Stimulated activated CD8-positive, alpha-beta memory T cell treated with anti-CD3 and anti-CD28 coated beads, Interleukin-7, amount 100 ng/mL, for 1 hour (primary cell): ENCODE measurements at places on chromosomes 2 and 18.

DNA sequence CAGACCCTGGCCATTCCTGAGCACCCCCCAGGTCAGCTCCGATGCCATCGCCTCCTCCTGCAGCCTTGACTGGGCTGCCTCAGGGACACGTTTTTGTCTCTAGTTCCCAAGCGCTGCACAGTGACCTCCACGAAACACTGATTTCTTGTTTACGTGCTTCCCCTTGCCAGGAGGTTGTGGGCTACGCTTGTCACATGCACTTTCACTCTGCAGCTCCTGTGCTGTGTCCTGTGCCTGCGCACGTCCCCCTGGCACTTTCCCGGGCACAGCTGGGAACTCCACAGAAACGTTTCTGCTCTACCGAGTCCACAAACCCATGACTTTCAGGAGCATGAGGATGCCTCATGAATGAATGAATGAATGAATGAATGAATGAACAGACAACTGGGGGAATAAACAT lies 160.6 kb downstream of the LAMA1 start:
- no peak for DNase-seq

DNA sequence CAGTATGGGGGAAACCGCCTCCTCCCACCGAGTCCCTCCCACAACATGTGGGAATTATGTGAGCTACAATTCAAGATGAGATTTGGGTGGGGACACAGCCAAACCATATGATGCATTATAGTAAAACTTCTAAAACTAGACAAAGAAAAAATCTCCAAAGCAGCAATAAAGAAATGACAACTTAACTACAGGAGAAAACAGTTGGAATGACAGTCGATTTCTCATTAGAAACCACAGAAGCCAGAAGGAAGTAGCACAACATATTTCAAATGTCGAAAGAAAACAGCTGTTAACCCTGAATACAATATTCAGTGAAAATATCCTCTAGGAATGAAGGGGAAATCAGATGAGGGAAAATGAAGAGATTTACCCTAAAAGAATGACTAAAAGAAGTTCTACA lies 53.5 kb upstream of the TCF4 start:
- no peak for DNase-seq

DNA sequence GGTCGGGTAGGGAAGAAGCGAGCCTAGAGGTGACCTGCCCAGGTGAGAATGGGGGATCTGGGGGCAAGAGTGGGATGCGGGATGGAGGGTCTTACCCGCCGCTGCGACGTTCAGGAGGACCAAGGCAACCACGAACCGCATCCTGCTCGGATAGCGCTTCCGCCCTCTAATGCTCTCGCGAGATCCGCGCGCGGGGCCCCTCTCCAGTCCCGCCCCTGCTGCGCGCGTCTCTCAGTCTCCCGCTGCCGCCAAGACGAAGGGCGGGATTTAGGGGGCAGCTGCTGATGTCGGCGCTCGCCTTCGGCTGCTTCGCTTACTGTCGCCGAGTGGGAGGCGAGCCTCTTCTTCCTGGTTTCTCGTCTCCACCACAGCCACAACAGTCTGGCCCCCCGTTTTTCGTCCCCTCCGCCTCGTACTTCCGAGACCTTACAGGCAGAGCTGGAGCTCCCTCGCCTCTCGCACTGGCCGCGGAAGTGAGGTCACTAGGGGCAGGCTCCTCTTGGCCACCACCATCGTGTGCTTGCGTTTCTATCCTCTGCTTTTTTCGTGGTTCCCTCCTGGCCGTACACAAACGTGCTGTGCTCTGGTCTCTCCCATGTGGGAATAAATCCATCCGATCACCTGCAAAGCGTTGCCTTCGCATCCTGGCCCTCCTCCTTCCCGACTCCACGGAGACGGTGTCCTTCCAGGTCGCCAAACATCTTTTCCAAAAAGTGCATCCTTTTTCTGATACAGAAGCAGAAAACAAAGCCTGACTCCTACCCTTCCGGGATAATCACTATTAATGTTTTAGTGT lies at the start of gene TGOLN2:
Gene TGOLN2 (minus strand): TSS at position 168 of the 796 bp plus-strand sequence. CDS start 27 bp downstream, at position 141.
- peak; percentile 85 for DNase-seq

- DNase-seq, result no peak
Measured at GRCh38 chr2:46278952-46279351, 18.3 kb upstream of the EPAS1 start.

GRCh38 chr2:144432921-144433320 lies 87.0 kb downstream of the ZEB2 start:
- no peak for DNase-seq

GRCh38 chr2:153132418-153132817 lies 346.1 kb downstream of the RPRM start:
- no peak for DNase-seq

DNA sequence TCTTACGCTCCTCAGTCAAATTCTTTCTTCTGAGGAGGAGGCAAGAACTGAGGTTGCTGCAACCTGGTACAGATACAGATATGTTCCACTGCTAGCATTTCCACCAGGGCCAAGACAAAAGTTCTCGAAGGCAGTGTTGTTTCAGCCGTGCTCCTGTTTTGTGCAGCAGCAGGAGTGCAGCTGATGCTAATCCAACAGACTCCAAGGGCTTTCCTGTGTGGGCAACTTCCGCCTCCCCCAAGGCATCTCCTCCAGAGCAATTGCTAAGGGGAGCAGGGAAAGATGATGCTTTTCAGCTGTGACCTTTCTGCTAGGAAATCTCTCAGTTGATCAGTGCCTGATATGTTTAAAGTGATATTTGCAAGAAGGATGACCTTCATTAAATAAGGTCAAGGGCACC lies 52.6 kb upstream of the DAPL1 start:
- DNase-seq, result no peak

- DNase-seq, result no peak
Measured at GRCh38 chr2:72972352-72973136, 55.2 kb downstream of the EMX1 start.

GRCh38 chr2:225165052-225165451 lies 122.8 kb upstream of the DOCK10 start:
- DNase-seq, result no peak

- DNase-seq, result no peak
Measured at GRCh38 chr2:84959095-84959565, 11.8 kb upstream of the KCMF1 start.

GRCh38 chr18:44558767-44559166 lies 121.9 kb upstream of the SETBP1 start:
- DNase-seq, result no peak

GRCh38 chr2:147844697-147845410 lies at the start of gene ACVR2A:
ACVR2A (plus strand) TSS chr2:147845029; CDS start chr2:147845153, 124 bp downstream.
- DNase-seq, result peak; percentile 22

DNA sequence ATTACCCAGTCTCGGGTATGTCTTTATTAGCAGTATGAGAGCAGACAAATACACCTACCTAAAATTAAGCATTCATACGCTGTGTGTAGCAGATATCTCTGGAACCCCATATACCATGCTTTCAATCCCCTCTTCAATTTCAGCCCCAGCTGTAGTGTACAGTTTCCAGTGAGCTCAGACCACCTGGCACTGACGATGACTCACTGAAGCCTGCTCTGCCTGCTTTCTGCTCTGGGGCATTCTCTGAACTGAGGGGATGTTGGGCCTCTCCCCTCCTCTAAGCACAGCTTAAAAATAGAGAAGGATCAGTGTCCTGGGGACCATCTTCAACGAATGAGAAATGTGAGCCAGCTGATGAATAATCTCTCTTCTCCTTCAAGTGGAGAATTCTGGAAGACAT lies 8.7 kb upstream of the CCL20 start:
- no peak for DNase-seq

DNA sequence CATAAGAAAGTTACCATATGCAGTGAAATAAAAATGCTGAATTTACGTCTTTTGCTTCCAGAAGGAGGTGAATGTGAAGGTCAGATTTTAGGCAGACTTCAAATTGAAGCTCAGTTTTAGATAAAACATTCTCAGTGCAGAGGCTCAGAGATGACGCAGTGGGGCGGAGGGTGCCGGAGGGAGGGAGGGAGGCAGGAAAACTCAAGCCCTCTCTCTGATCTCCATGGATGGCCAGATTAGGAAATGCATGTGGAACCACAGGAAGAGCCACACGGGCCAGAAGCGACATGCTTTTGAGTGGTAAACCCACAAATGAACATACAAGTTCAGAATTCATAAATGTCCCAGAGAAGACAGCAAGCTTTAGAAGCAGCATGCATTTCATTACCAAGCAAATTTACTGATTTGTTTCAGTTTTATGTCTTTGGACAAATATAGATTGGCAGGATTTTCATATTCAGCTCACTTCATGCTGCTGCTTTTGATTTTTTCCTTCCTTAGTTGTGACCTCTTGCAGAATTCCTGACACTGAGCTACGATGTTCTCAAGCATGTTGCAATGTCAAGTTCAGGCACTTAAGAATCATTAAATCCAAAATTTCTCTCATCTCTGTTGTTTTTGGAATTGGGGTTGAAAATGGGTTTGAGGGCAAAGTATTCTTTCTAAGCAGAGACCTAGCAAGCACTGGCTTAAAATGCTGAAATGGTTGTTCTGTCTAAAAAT lies 29.7 kb upstream of the APCDD1 start:
- DNase-seq, result no peak

DNA sequence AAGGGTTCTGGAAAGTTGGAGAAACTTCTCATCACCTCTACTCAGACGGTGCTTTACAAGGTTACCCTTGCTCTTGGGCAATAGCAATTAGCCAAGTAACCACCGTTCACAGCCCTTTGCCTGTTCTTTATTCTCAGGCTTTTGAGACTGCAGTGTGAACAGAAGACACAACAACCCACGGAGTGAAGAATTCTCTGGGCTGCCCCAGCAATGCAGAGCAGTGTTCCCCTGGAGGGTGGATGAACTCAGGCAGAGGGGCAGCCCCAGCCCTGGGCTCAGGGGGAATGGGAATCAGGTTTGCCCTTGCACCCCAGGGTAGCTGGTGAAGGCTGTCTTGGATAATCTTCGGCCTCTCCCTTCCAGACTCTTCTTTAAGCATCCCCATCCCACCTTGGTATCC lies 69.1 kb downstream of the MCFD2 start:
- no peak for DNase-seq

- no peak for DNase-seq
Measured at GRCh38 chr2:229044581-229044980, 226.5 kb downstream of the PID1 start.

DNA sequence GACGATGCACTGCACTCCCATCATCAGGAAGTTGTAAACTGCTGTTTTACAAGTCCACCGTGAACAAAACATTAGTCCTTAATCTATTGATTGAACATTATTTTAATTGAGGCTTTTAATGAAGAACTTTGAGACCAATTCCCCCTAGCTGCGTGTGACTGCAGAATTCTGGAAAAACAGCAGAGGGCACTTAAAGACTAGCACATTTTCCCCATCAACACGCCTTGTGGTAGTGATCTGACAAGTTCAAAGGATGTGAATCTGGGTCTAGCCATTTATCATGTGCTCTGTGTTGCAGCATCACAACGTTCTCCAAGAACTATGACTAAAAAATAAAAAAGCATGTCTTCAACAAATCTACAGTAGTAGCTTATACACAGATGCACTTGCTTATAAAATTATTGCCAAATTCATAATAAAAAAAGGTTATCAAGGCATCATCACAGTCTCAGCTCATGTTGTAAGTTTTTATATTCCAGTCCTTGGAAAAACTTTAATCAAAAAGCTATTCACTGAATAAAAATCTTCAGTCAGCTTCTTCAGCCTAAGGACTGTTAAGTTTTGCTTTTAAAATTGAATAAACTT lies 35.8 kb downstream of the SKOR2 start:
- no peak for DNase-seq

DNA sequence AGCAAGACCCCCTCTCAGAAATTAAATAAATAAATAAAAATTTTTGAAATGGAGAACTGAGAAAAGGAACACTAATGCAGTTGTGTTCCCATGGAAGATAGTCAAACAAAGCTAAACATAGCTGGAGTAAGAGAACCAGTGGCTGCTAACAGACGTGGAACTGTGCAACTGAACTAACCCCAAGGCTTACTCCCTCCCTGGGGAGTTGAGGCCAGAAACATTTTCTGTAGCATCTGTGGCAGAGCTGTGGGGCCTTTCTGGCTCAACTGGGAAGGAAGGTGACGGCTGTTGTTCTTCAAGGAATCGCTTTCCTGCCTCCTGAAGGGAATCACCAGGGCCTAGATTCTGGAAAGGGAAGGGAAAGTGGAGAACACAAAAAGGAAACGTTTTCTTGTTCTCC lies 53.9 kb upstream of the B3GNT2 start:
- DNase-seq, result no peak

DNA sequence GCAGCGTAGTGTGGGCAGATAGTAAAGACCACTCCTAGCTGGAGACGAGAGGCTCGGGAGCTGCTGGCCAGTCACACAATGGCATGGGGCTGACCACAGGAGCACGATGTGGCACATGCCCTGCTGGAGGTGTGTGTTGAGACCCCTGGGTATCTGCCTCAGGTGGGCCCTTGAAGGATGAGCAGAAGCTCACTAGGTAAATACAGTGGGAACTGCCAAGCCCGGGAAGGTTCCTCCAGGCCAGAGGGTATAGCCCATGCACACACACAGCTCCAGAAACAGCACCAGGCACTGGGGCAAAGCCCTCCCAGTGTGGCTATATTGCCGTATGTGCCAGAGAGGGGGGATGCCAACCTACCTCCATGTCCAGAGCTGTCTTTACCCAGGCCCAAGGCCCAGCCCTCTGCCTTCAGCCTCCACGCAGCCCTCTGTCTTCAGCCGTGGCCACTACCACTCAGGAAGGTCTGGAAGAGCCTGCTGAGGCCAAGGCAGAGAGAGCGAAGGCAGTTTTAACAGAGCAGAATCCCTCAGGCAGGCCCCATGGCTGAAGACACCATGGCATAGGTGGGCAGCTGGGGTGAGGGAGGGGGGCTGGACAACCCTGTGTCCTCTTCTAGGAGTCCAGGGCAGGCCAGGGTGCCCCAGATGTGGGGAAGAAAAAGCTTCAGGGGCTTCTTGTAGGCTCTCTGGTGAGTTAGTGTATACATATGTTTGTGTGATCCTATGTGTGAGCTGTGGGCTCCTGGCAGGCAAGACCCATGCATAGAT lies 7.0 kb upstream of the ARID5A start:
- DNase-seq, result no peak

GRCh38 chr2:48781366-48781765 lies 25.8 kb upstream of the LHCGR start:
- no peak for DNase-seq

GRCh38 chr18:4450065-4450658 lies 4.9 kb downstream of the DLGAP1 start:
- DNase-seq, result no peak

DNA sequence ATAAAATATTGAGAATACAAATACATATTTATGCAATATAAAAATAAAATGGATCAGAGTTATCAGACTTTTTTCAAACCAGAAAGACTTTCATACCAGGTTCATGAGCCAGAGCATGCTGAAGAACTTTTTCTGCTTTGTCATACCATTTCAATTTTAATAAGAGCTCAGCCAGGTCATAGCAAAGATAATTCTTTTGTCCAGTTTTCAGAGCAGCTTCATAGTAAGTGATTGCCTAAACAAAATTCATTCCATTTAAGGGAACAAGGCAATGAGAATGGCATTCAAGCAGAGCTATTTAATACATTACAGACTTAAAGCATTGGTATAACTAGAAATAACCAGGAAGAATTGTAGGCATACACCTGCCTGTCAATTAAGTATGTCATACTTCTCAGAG lies 42.3 kb downstream of the TTC21B start:
- no peak for DNase-seq

DNA sequence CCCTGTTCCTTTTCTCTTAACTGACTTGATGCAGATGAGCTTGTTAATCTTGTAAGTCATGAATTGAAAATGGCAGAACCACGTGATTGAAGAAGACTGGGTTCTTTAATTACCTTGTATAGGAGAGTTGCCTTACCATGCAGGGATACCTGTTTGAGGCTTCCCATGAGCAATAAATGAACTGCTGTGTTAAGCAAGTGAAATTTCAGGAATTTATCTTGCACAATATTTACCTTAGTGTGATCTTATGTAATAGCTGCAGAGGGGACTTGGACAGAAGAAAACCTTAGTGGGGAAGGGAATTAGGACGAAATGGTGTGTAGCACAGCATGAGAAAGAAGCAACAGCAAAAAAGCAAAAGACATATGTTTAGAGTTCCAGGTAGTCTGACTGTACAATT lies 384.0 kb upstream of the TMEFF2 start:
- no peak for DNase-seq
